ENCODE measurements at places on chromosomes 11 and 22. TPM values are rescaled to one million over a fixed set of nuclear protein-coding genes. Genes with fewer than 3 reads are reported as not detected.

DNA sequence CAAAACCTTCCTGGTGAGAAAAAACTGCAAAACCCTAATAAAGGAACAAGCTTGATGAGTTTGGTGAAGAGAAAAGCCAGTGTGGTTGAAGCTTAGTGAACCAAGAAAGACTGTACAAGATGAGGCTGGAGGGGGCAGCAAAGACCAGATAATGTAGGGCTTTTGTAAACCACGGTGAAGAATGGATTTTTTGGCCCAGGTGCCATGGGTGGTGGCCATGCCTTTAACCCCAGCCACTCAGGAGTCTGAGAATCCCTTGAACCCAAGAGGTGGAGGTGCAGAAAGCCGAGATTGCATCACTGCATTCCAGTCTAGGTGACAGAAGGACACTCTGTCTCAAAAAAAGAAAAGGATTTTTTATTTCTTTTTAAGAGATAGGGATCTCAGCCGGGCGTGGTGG is 5.0 kb upstream of the ZDHHC5 start:
- DNase-seq, result no peak

DNA sequence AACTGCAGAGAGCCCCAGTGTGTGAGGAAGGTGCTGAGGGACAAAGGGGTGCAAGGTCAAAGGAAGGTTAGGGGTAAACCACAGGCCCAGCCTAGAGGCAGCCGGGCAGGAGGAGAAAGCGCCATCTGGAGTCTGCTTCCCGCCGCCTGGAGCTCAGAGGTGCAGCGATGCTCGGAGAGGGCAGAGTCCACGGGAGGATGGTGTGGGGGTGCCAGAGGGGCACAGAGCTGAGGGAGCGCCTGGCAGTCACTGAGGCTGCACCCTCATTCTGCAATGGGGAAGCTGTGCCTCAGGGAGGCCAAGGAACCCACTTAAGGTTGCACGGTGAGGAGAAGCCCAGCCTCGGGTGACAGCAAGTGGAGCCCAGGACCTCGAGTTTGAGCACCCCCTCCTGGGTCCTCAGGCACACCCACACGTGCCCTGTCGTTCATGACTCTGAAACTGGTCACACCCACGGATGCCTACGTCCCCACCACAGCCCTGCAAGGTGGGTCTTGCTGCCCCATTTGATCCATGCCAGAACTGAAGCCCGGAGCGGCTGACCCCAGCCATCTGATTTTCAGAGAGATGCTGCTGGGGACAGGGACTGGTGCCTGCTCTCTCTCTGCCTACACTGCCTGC is 1.6 kb downstream of the IL2RB start:
- no peak for DNase-seq

The OR8D1 gene
- not detected for total RNA-seq

DNA sequence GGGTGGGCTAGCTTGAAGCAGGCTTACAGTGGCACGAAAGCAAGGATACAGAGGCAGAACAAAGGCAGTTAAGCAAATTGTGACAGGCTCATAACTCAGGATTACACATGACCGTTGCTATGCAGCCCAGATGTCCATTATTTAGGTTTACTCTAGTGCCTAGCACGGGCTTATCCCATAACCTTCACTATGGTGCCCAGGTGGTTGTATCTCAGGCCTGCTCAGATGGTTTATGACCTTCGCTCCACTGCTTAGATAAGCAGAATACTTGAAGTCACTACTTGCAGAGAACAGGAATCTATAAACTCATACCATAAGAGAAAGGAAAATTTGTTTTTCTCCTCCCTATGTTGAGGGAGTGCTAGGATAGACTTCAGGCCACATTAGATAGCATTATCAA is 9.0 kb downstream of the OR6M1 start:
- DNase-seq, result no peak

- DNase-seq, result no peak
These were observed 17.0 kb upstream of the DRICH1 start for GRCh38 chr22:23649071-23649501.

The LMO2 gene
- total RNA-seq, result 28.6 TPM

GRCh38 chr22:20422271-20423007 is 15.2 kb downstream of the SCARF2 start:
- peak; percentile 33 for DNase-seq

The PRR33 gene
- total RNA-seq, result not detected

The FAM180B gene
- not detected for total RNA-seq

DNA sequence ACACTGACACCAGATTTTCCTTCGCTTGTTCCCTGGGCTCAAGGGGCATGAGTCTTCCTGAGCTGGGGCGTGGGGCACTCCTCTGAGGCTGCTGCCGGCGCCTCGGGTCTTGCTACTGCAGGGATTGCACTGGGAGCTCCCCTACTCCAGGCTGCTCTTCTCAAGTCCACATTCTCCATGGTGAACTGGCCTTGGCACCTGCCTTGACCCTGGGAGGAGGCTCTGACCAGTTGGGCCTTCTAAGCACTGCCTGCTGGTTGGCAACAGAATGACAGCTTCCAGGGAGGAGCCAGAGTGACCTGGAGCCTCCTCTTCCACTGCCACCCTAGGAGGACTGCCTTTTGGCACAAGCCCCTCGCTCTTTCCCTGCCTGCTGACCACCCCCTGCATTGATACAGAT is 9.5 kb downstream of the FREY1 start:
- no peak for DNase-seq

GRCh38 chr11:1675536-1676228 is 21.3 kb upstream of the KRTAP5-6 start:
- DNase-seq, result no peak

- peak; percentile 49 for DNase-seq
These were observed 55.3 kb downstream of the NFAM1 start for GRCh38 chr22:42376711-42377554.

The CARD18 gene
- not detected for total RNA-seq

The SCGB1A1 gene
- not detected for total RNA-seq

The PHETA2 gene
- total RNA-seq, result 2.2 TPM

The MS4A4A gene
- total RNA-seq, result not detected

GRCh38 chr11:8206251-8207079 is 37.6 kb upstream of the RIC3 start:
- no peak for DNase-seq

DNA sequence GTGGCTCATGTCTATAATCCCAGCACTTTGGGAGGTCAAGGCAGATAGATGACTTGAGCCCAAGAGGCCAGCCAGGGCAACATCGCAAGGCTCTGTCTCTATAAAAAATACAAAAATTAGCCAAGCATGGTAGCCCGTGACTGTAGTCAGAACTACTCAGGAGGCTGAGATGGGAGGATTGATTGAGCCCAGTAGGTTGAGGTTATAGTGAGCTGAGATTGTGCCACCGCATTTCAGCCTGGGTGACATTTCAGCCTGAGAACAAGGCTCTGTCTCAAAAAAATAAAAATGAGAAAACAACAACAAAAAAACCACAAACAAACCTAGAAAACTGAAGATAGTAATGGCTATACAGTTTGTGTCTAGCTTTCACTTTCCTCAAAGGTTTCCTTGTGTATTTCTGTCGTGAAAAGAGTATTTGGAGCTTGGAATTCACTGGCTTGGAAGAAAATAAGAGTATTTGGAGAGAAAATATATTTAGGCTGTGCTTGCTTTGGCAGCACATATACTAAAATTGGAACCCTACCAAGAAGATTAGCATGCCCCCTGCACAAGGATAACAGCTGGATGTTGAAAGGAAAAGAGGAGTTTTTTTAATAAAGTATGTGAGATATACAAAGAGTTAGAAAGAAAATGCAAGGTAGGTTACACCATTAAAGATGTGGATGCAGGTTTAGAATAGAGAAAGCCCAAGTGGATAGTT is 3.9 kb upstream of the BIRC3 start:
- no peak for DNase-seq

DNA sequence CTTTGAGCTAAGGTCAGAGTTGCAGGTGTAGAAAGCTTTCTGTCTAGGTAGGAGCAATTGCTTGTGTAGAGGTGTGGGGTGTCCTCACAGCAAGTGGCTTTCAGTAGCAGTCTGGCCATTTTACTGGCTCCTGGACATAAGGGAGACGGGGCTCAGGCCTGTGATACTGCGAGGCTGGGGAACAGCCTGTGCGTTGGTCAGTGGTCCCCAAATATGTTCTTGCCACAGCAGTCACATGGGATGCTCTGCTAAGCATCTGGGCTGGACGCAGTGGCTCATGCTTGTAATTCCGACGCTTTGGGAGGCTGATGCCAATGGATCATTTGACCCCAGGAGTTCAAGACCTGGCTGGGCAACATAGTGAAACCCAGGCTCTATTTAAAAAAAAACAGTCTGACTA is 1.9 kb downstream of the MCM5 start:
- DNase-seq, result no peak

- DNase-seq, result no peak
These were observed 75.2 kb upstream of the CRTAM start for GRCh38 chr11:122763108-122763507.

The JHY gene
- 2.5 TPM for total RNA-seq

GRCh38 chr22:47372596-47373385 is 610.3 kb downstream of the TBC1D22A start:
- DNase-seq, result no peak

DNA sequence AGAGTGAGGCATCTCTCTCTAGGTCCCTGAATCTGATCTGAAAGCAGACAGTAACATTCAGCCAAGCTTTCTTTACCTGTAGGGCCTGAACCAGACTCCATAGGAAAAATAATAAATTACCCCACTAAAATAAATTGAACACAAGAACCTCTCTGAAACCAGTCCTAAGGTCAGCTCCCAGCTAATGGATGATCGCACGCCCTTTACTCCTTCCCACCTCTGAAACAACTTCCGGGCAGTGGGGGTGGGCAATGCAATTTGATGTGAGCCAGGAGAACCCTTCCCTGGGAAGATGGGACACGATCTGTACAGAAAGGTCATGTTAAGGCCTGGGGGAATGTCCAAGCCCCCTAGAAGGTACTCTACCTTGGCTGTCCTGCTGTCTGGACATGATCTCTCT is 71.2 kb downstream of the MICAL3 start:
- DNase-seq, result no peak

The OR2AT4 gene
- total RNA-seq, result not detected

DNA sequence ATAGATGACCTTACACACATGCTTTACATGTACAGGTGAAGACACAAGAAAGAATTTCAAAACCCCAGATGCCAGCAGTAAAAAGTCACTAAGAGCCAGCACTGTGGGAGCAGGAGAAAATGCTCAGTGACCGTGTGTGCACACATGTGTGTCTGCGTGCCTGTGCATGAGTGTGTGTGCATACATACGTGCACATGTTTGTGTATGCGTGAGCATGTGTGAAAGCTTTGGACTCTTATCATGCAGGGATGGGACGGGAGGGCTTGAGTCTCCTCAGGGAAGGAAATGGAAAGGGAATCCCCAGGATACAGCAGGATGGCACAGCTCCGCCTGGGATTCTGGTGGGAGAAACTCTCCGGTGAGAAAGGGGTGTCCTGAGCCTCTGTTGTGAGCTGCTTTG is 121.5 kb upstream of the B3GAT1 start:
- DNase-seq, result no peak

The LMO1 gene
- 0.45 TPM for total RNA-seq

GRCh38 chr11:65224930-65225278 is 36.9 kb upstream of the POLA2 start:
- peak; percentile 72 for DNase-seq

The UPK3A gene
- not detected for total RNA-seq

The MSANTD4 gene
- total RNA-seq, result 27.5 TPM

DNA sequence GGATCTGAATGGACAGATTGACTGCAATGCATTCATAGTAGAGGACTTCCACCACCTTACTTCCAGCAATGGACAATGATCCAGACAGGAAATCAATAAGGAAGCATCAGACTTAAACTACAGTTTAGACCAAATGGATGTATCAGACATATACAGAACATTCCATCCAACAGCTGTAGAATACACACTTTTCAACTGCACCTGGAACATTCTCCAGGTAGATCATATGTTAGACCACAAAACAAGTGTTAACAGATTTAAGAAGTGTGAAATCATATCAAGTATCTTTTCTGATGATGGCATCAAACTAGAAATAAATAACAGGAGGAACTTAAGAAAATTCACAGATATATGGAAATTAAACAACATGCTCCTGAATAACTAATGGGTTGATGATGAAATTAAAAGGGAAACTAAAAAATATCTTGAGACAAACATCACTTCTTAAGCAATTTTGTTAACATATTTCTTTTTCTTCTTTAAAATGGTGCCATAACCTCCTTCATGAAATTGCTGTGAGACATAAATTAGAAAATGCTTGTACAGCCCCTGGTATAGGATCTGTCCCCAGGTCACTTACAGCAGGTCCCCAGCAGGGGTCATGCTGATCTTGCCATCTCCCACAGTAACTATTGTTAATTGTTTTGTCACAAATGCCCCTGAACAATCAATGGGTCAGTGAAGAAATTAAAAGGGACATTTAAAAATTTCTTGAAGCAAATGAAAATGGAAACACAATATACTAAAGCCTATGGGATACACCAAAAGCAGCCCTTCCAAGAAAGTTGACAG is 100.0 kb upstream of the OR4B1 start:
- DNase-seq, result peak; percentile 41

DNA sequence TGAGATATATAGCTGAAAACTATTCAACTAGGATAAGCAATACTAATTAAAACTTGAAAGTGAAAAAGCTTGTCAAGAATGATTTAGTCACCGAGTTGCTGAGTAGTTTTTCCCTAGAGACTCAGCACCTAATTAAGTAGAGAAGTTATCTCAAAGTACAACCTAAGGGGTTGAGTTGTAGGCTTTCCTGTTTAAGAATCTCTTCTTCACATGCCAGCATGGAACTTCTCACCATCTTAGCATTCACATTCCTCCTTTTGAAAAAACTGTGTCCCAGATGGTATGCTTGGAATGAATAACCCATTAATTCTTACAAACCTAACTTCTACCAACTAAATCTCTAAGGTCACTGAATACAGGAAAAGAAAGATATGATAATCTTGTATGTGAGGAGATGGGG is 303.3 kb upstream of the ZC3H12C start:
- no peak for DNase-seq

DNA sequence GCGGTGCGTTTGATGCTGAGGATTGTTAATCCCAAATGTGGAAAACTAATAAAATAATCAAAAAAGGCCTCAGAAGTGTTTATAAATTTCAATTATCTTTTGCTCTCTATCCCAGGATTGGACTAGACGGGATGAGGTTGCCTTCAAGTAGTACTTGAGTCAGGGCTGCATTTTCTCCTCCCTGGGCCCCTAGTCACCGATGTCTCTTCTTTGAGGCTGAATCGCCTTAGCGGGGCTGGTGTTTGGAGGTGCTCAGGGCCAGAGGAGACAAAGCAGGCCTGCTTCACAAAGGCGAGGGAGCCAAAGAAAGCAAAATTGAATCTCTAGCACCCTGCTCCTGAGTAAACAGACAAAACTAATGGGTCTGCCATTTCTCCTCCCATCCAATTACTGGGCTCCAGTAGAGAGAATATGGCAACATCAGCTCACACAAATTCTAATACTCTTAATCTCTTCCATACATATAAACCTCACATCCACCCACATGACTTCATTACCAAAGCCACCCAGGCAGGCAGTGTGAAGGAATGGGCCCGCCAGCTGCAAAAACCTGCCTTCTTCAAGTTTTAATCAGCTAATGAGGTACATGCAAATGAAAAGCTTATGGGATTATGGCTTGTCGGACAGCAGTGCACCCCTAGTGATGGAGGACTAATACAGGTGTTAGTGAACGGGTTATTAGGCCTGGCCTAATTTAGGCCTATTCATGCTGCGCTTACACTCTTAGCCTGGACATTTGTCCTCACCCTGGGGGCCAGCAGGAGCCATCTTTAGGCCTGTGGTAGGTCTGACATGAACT is 52.7 kb upstream of the HTATIP2 start:
- no peak for DNase-seq

The VSIG2 gene
- total RNA-seq, result not detected

The CDC42EP2 gene
- total RNA-seq, result 1.1 TPM

The EPS8L2 gene
- total RNA-seq, result 22.6 TPM
